Esophagus squamous epithelium (tissue), 5 donors: ENCODE measurements at places on chromosomes 5 and 9.

DNA sequence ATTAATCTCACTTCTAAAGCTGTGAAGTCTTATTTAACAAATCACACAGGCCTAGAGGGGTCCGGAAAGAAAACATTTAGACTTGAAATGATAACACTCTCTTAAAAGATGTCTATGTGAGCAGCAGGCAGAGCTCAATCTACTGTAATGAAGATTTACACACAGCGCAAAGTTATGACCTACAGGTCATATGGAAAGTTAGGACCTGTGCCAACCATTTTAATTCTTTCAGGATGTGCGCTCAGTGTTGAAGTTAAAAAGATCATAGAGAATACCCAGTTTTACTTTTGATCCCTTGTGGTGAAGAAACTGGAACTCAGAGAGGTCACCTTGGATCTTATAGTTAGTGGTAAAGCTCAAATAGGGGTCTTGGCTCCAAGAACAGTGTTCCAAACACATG is 3.1 kb upstream of the CREBRF start:
- no peak for DNase-seq

- DNase-seq = no peak
Measured at GRCh38 chr5:58259685-58260152, 200.2 kb downstream of the PLK2 start.

GRCh38 chr9:15191378-15191777 is 115.6 kb downstream of the TTC39B start:
- no peak for DNase-seq

GRCh38 chr9:115004545-115004944 is 74.2 kb upstream of the TNFSF8 start:
- DNase-seq = no peak

GRCh38 chr5:83124593-83124992 is 47.2 kb downstream of the XRCC4 start:
- DNase-seq = no peak

DNA sequence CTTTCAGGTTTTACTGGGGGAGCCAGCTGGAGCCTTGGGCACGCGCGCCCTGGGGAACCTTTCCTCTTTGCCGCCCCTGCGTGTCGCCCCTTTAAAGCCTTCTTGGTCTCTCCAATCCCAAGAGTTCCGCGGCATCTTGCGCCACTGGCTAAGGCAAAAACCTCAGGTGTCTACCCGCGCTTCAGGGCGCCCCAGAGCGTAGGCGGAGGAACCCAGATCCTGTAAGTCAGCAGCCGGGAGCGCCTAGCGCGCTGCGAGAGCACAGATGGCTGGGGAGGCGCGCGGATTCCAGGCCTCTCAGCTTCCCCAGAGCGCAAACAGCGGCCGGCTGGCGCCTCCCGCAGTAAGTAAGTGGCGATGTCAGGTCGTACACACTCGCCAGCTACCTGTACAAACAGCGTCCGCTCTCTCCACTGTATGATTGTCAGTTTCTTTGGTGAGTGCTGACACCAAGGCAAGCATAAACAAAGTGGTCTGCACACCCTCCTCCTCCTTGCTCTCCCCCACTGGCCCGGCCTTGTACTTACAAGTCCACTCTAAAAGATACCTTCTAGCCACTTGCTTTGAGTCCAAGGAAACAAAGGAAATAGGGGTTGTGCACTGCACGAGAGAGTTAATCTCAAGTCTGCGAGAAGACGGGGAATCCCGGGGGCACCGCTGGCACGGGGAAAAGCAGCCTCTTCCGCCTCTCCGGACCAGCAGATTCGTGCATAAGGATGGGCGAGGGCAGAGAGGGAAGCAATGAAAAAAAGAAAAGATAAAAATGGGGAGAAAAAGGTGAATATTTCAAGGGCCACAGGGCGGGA is 2.9 kb downstream of the HTR1A start:
- DNase-seq = no peak

- no peak for DNase-seq
Measured at GRCh38 chr5:117380316-117380715, 805.7 kb upstream of the SEMA6A start.

DNA sequence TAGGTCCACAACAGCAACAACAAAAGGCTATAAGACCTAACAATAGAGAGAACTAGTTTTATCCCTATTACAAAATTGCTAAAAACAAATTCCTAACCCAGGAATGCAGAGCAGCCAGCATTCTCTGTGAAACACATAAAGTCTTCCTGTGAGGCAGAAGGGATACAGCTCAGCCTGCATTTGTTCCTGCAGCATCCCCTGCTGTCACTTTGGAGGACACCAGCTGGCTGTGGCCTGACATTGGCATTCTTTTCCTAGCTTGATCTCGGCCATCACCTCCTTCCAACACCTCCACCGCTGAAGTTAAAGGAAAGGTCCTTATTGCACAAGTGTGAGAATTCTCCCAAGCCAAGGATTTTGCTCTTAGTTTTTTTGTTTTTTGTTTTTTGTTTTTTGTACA is 186.1 kb downstream of the SNCAIP start:
- DNase-seq = no peak

DNA sequence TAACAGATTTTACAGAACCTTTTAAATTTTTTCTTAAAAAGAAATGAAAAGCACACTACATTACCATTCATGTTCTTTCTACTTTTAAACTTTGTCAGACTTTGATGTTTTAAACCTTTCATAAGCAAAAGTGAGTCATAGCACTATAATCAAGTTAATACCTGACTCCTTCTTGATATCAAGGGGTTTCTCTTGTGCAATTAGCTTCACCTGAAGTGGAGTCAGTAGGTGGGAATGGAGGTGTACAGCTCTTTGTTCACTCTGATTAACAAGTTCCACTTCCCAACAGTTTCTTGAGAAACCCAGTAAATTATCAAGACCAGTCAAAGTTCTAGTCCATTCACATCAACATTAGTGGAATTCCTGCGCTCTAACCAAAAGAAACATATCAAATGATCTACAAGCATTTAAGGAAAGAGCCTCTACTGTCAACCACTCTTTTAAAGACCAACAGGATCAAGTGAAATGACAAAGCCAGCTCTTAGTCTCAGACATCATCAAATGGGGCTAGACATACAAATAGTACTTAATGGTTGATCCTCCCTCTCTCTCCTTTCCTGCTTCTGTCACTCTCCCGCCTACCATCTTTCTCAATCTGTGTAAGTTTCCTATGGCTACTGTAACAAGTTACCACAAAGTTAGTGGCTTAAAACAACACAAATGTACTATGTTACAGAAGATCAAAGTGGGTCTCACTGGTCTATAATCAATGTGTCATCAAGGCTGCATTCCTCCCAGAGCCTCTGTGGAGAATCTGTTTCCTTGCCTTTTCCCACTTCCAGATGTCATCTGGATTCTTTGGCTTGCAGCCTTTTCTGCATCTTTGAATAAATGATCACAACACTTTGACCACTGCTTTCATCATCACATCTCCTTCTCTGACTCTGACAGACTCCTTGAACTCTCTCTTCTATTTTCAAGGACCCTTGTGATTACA is 68.0 kb downstream of the HINT1 start:
- no peak for DNase-seq

- no peak for DNase-seq
Measured at GRCh38 chr9:84493284-84493947, 152.9 kb upstream of the SLC28A3 start.

DNA sequence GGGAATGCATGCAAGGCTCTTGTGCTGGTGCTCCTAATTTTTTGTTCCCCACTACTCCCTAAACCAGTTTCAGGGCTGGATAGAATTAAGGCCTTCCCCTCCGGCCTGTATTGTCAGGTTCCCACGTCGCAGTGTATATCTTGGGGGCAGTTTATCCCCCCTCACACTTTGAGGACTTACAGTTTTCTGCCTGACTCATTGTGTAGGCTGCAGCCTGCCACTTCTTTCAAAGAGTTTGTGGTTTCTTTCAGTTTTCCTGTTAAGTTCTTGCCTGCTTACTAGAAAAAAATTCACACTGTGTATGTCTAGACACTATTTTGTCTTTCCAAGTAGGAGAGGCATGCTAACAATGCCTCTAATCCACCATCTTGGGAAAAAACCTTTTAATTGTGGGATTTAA is 28.4 kb upstream of the BTNL3 start:
- no peak for DNase-seq

DNA sequence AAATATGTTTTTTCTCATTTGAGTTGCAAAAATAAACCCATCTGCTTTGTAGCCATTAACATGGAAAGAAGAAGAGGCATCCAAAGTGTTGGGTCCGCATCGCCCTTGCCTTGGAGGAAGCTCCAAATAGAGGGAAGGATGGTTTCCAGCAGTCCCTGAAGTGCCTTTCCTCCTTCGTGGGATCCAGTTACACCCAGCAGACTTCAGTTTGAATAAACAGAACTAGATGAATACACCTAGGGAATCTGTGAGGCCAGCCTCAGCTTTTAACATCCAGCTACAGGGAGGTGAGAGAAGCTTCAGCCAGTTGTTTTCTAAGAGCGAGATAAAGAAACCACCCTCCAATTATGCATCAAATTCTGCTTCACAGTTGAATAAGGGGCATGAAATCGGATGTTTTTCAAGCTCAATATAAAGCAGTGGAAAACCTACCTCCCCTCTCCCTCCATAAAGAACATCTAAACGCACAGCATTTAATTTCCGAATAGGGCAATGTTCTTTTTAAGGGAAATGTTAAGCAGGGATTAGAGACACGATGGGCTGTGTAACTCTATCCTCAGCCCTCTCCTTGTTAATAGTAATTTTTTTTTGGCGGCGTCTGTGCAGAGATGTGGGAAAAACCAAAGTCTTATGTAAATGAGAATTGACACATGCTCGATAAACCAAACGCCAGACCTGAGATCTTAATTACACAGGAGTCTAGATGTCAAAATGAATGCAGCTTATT is 264.7 kb downstream of the SLIT3 start:
- DNase-seq = no peak

DNA sequence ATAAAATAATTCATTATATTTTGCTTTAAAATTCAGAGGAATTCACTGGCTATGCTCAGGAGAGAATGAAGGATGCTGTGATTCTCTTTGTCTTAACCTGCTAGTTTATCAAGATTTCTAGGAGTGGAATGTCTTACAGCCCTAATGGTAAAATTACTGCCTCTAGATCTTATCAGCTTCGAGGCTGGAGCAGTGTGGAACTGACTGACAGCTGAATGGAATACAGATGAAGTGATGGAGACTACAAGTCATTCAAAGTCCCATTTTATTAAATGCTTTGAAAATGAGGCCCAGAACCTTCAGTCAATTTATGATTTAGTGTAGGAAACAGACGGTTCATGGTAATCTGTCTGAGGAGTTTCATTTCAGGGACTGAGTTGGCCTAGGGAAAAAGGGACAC is 202.1 kb downstream of the RFX3 start:
- DNase-seq = no peak

GRCh38 chr9:131915181-131915580 is 164.5 kb downstream of the MED27 start:
- DNase-seq = no peak

GRCh38 chr9:89532478-89532877 is 34.6 kb upstream of the SEMA4D start:
- DNase-seq = no peak

- no peak for DNase-seq
Measured at GRCh38 chr9:88236511-88237478, 98.5 kb upstream of the SPATA31C2 start.

DNA sequence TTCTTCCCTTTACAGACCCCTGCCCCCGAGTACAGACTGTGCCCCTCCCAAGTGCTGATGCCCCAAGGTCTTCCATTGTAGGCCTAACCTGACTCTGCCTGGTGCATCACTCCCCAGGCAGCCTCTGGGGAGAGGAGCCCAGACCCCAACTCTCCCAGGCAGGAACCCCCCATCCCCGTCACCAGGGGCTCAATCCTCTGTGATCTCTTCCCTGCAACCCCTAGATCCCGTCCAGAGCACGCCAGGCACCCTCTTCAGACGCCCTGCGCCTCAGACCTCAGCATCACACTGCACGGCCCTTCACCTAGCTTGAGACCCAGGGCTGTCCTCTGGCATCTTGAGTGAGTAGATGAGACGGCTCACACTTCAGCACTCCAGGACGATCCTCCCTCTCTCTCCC is 6.4 kb upstream of the EGR1 start:
- no peak for DNase-seq

GRCh38 chr9:113946496-113947115 is 70.5 kb downstream of the ZNF618 start:
- DNase-seq = no peak

GRCh38 chr5:38362713-38363112 is 104.4 kb downstream of the EGFLAM start:
- no peak for DNase-seq

DNA sequence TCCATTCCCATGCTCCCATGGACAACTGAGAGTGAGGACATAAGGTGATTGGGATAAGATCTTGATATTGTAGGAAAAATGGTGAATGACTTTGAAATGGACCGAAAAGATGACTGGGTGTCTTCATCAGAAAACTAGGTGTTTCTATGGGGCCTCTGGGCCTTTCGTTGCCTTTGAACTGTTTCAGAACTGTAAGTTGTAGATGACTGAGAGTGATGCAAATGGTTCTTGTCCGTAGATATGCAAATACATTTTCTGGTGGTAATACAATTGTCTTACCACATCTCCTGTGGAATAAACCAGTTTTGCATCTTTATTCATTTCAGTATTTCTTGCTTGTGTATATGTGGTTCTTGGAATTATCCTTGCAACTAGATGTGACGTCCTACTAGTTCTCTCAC is 16.0 kb upstream of the TEX48 start:
- no peak for DNase-seq

- DNase-seq = no peak
Measured at GRCh38 chr5:175468892-175469291, 9.5 kb upstream of the SFXN1 start.

DNA sequence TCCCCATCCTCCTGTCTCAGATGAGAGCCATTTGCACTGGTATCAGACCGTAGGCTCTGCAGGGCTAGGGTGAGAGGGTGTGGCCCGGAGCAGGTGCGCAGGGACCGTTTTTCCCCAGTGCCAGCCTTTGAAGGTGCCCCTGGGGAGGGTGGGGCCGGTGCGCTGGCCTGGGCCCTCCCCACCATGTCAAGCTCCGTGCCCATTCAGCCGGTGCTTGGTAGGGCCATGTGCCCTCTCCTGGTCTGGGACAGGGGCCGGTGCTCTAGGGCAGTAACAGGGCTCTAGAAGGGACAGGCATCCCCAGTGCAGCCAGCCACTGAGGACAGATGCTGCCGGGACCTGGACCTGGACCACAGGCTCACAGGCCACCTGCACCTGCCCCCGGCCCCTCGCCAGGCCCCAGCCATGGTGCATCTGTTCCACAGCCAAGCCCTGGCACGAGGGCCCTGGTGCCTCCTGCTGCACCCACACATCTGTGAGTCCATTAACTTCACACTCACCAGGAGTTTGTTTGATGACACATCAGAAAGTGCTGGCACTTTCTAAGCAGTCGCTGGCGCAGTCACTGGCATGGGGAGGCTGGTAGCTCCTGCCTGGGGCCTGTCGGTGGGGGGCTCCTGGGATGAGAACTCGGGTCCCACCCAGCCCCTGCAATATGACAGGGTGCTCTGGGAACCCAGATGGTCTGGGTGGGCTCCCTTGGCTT is 5.0 kb upstream of the QRFP start:
- DNase-seq = no peak

GRCh38 chr5:142308358-142308757 is 16.5 kb downstream of the SPRY4 start:
- DNase-seq = no peak

DNA sequence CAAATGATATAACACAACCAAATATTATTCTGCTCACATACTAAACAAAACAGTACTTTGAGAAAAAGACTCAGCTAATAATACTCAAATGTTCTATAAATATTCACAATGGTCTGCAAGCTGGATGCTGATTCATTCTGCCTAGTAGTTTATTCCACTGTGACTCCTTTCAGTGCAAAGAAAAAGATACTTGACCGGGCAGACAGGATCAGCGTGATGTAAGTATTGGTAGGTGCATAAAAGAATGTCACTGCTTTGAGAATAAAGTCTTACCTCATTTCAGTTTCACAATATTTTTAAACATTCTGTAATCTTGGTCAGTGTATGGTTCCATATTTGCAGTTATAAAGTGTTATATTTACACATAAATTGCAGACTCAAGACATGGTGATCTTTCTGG is 223.0 kb upstream of the NUDT12 start:
- no peak for DNase-seq
